ENCODE measurements at places on chromosomes 7 and 10. TPM values are rescaled to one million over a fixed set of nuclear protein-coding genes. Genes with fewer than 3 reads are reported as not detected.

The KCP gene
- 1.3 TPM for total RNA-seq

The ARHGAP22 gene
- total RNA-seq: 6.8 TPM

The ANKRD1 gene
- total RNA-seq: 156 TPM

The MYPN gene
- not detected for total RNA-seq

DNA sequence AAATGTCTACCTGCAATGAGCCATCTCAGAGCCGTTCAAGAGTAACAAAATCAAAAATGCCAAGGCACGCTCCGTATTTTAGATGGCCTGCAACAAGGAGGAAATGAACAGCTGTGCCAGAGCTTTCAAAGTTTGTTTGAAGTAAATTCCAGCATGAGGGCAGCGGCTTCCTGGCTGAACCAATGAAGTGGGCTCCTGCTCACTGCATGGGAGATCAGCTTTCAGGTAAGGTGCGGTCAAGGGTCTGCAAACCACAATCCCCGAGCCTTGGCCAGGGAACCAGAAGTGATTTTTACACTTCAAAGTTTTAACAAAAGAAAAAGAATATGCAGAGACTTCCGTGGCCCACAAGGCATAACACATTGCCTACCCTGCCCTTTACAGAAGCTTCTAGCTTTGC is 120.6 kb downstream of the DIP2C start:
- no peak for DNase-seq

GRCh38 chr7:100929808-100930174 is 19.5 kb upstream of the MUC3A start:
- no peak for DNase-seq

- no peak for DNase-seq
Measured at GRCh38 chr10:101690461-101690860, 4.5 kb downstream of the FBXW4 start.

DNA sequence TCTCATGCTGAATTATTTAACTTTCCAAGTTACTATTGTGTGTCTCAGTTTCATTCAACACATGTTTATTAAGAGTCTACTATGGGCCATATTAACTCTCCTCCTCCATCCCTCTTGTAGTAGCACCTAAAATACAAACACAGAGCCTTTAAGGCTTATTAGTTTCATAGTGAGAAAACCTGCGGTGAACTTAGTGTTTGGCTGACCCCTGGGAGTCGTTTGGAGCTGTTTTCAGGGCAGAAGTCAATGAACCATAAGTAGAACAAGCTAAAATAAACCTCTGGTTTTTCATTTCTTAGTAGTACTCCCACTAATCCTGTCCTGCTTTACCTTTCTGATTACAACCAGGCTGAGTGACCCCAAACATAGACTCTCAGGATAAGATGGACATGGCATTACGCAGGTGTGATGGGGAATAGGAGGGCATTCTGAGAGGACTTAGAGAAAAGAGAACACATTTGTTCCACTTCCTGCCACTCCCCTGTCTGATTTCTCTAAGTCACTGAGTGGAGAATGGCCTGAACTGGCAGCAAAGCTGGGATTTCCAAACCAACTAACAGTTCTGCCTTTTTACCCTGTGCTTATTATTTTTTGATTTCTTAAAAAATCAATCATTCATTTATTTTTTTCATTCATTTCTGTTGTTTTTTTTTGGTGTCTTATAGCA is 74.5 kb downstream of the LRMDA start:
- DNase-seq: no peak

DNA sequence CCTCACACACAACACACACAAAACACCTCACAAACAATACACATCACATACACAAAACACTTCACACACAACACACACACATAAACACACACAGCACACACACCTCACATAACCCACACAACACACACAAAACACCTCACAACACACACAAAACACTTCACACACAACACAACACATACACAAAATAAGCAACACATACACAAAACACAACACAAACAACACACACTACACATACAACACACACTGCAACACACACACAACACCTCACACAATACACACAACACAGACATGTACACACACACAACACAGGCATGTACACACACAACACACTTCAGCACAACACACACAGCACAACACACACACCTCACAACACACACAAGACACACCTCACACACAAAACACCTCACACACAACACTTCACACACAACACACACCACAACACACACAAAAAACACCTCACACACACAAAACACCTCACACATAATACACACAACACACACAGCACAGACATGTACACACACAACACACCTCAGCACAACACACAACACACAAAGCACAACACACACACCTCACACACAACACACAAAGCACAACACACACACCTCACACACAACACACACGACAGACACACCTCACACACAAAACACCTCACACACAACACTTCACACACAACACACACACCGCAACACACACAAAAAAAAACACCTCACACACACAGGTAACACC is 107.5 kb downstream of the TNS3 start:
- no peak for DNase-seq

GRCh38 chr7:149741629-149742028 is 31.8 kb downstream of the ZNF467 start:
- DNase-seq: no peak

DNA sequence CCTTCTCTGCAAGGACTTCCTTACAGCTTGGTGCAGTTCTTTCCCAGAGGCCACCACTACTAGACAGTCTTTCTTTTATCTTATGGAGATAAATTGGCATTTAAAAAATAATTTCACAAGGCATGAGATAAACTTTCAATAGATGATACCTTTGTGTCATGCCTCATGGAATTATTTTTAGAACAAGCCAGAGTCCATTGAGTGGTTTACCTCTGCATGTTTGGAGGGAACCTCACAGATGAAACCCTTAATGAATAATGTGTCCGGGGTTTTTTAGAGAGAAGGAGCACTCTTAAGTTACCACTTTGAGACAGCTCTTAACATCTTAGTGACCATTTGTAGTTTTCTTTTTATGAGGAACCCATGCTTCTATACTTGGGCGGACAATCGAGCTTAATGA is 17.2 kb downstream of the NODAL start:
- no peak for DNase-seq

GRCh38 chr10:1368842-1369171 is 312.6 kb downstream of the WDR37 start:
- no peak for DNase-seq

DNA sequence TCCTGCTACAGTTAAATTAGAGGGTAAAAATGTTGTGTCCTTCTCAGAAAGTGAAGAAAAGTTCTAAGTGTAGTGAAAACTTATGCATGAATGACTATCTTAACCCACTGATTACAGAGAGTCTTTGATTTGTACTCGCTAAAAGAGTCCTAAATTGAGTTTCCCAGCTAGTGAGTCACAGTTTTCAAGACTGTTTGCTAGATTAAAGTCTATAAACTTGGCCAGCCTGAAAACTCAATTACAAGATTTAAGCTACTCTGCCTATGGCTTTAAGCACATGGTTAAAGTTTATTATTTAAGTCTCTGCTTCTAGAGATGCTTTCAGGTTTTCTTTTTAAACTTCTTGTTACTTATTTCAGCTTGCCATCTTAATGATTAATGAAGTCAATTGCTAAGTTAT is 44.4 kb downstream of the MRPS24 start:
- DNase-seq: no peak

GRCh38 chr10:1142596-1142995 is 86.4 kb downstream of the WDR37 start:
- DNase-seq: no peak

GRCh38 chr7:24899905-24900304 is 80.1 kb downstream of the OSBPL3 start:
- DNase-seq: no peak

DNA sequence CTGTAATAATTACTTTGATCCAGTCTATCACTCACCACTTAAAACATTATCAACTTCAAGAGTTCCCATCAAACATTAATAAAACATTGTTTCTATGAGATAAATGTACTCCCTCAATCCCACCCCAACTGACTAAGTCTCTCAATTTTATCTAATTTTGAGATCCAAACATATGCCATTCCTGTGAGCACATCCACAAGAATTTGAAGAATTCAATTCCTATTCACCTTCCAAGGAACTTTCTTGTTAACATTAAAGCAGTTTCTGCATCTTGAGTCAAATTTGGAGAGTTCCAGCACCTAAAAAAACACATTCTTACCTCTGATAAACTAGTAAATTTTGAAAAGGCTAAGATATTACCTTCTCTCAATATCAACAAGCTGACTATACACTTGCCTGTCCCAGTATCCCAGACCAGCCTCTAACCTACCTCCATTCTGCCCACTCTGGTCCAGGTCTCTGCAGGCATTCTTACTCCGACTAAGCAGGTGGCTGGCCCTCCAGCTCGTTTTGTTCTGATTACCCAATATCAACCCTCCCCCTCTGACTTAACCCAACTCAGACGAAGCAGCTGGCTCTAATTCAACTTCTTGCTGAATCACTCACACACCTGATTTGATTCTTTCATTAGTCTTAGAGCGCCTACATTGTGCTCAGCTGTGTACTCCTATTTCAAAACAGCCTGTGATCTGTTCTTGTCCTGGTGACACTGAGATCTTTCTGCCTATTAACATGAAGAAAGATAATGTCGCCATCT is 275.2 kb downstream of the IPMK start:
- DNase-seq: no peak

Measured in upper lobe of right lung (tissue), 1 donor.